Right renal pelvis (tissue), 4 donors: ENCODE measurements at places on chromosomes 6 and 20.

GRCh38 chr20:61268024-61268423 is 16.0 kb downstream of the CDH4 start:
- DNase-seq, result no peak

DNA sequence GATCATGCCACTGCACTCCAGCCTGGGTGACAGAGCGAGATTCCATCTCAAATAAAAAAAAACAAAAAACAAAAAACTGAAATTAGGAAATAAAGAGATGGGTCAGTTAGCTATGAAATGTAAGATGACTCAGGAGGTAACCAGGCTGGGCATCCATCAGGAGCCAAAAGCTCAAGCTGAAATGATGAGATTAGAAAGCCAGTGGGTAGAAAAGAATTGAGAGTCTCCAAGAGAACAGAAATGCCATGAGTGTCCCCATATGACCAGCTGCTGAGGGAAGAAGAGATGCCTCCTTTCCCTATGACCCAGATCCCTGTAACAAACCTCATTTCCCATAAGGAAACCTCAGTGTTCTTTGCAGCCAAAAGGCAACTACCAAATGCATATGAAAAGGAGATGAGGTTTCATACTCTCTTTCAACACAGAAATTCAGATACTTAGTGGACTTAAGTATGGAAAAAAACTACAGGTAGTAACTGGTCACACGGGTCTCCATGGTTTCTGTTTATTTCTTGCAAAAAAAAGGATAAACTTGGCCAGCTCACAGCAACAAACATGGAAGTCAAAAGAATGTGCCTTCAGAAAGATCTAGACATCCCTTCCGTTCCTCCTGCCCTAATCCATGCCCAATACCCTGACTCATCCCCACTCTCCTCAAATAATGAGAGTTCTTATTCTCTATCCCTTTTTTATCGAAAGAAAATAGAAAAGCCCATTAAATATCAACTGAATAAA is 8.1 kb downstream of the ARHGAP18 start:
- DNase-seq, result no peak

DNA sequence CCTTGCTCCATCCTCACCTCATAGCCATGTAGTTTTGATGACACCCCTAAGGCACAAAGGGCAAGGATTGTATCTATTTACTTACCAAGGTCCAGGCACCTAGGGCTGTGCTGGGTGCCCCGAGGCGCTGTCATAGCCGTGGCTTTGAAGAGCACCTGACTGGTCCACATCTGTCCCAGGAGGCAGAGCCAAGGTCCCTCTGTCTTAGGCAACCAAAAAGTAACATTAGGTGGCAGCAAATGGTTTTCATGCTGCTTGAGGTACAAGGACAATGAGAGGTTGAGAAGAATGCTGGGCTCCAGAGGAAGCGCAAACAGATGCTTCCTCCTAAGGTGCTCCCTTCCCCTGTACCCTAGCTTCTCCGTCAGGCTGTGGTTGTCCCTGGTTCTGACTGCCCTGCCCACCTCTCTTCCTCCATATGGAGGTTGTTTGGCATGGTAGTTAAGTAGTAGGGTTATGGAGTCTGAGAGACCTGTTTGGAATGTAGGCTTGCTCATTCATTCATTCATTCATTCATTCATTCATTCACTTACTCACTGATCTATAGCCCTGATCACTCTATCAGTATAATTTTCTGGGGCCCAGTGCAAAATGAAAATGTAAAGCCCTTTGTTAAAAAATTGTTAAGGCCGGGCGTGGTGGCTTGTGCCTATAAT is 3.0 kb upstream of the UQCC2 start:
- no peak for DNase-seq

- no peak for DNase-seq
These were observed 141.5 kb downstream of the ATXN1 start for GRCh38 chr6:16619777-16620176.

GRCh38 chr6:53375847-53376246 is 27.1 kb upstream of the ELOVL5 start:
- DNase-seq, result no peak

GRCh38 chr20:10940941-10941340 is 267.1 kb upstream of the JAG1 start:
- no peak for DNase-seq

GRCh38 chr20:34045930-34046725 is 52.4 kb downstream of the RALY start:
- no peak for DNase-seq

DNA sequence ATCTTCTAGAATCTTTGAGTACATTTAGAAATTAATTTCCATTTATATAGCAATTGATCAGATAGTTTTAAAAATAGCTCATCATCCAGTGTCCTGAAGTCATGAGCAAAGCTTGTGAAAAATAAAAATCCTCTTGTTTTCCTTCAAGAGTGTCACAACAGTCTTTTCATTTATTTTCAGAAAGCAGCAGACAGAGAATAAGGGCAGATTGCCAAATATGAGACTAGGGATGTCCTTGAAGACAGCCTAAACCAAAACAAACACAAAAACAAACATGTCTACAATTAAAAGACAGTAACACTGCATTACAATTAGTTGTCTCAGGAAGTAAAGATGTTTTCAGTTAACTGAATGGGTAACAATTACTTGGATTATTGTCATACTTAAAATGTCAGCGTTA is 682.8 kb downstream of the TFAP2A start:
- DNase-seq, result peak; percentile 20

DNA sequence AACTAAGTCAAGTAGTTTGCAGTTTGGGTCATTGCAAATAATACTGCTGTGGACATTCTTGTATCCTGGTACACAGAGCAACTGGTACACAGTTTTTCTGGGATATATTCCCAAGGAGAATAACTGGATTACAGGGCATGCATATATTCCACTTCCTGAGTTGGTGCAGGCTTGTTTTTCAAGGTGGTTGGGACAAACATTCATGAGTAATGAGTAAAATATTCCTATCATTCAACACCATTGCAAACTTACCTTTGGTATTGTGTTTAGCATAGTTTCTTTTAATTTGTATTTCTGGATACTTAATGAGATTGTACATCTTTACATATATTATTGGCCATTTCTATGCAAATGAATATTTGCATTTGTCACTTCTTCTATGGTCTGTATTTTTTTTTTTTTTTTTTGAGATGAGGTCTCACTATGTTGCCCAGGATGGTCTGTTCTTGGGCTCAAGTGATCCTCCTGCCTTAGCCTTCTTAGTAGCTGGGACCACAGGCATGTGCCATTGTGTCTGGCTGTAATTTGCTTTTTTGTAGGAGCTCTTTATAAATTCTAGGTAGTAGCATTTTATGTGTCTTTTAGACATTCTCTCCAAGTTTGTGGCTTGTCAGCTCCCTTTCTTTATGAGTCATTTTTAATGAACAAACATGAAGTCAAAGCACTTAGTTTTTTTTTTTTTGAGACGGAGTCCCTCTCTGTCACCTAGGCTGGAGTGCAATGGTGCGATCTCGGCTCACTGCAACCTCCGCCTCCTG is 158.7 kb downstream of the SOX4 start:
- DNase-seq, result no peak

DNA sequence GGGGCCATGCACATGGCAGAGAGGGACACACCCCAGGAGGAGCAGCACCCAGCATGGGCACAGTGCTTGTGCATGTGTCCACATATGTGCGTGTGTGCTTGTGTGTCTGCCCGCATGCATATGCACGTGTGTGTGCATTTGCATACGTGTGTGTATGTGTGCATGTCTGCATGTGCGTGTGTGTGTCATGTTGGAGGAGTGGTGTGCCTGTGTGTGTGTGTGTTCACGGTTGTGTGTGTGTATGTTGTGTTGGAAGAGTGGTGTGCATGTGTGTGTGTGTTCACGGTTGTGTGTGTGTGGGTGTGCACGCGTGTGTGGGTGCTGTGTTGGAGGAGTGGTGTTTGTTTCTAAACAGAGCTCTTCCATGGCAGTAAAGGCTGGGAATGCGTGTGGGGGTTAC is 50.7 kb upstream of the SLCO4A1 start:
- no peak for DNase-seq
